GM04503 (cell line): ENCODE measurements at places on chromosomes 6 and 20.

- DNase-seq = no peak
These were observed 4.4 kb downstream of the APMAP start for GRCh38 chr20:24987873-24988835.

DNA sequence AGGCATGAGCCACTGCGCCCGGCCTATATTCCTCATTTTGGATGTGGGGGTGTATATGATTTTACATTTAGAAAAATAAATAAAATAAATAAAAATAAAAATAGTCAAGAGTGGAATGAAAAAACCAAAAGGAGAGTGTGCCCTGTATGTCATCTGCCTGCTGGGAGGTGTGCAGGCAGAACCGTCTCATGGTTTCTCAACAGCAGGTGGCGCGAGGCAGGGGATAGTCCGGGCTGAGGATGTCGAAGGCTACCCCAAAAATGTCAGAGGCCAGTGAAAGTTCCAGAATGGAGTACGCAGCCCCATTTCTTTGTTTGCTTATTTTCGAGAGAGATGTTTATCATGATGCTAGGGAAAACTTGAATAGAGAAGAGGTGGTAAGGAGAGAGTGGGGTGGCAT, 16.4 kb upstream of the KIF16B start:
- no peak for DNase-seq

DNA sequence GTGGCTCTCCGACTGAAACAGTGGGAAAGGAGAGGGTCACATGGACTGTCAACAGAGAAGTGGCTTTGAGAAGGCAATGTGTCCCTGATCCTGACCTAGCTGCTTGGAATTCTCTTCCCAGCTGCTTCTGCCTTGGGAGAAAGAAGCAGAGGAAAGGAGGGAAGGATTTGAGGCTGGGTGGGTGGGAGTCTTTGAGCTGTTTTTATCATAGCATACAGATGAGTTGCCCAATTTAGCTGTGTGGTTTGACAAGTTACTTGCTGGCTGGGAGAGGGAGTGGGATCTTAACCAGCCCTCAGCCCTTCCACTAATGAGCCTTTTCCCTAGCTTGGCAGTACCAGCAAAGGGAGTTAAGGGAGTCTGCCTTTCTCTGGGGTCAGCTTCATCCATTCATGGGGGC, 51.1 kb upstream of the MYL9 start:
- no peak for DNase-seq

DNA sequence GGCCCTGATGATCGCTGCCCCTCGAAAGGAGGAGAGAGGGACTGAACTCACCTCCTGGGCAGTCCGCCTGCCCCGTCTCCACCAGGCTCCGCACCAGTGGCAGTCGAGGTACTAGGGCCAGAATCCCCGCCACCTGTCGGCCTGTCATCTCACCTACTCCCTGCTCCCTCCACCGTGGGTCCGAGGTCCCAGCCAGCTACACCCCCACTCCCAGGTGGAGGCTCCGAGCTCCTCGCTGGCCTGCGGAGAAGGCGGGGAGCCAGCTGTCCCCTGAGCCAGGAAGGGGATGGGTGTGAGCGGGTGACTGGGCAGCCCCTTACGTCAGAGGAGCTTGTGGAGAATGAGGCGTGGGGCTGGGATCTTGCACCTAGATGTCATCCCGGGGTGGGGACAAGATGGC, 1066.5 kb upstream of the MANEA start:
- DNase-seq = no peak

DNA sequence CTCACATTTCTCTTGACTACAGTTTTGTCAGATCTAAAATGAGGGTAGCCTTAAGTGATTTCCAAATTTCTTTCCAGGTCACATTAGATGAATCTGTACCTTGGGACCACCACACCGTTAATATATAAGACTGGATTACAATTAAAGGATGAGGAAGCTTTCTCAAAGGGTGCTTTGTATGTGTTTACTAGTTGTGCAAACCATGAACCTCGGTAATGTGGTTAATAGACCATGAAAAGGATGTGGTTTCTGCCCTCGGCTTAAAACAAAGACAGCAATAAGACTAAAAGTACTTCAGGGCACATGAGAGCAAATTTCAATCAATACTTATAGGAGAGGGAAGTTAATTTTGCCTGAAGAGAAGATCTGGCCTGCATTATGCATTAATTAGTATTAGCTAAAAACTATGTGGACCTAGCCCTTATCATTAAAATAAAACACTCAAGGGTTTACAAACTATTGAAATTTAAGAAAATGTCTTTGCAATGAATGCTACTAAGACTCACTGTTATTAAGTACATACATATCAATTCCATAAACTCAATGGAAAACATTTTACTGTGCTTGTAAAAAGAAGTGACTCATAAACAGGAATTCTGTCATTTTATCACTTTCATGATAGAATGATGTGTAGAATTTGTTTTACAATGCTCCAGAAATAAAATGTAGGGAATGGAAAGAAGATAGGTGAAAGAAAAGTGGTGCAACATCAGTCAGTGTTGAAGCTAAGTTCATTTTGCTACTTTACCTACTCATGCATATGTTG, 936 bp upstream of the TMX4 start:
- no peak for DNase-seq

DNA sequence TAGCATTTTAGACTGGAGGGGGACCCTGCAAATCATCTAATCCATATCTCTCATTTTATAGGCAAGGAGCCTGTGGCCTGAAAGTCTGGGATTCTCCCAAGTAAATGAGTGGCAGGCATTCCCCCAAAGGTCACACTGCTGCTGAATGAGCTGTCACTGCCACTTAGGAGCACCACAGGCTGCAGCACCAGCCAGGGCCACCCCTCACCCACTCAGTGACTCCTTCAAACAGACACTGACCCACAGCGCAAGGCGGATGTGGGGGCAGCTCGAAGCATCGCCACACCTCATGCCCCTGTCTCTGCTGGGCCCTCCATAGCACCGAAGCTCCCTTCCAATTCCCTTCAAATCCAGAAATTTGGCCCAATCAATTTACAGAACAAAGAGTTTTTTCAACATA, 119.9 kb upstream of the ARID1B start:
- DNase-seq = no peak
